ENCODE measurements at places on chromosomes 5 and 9.

DNA sequence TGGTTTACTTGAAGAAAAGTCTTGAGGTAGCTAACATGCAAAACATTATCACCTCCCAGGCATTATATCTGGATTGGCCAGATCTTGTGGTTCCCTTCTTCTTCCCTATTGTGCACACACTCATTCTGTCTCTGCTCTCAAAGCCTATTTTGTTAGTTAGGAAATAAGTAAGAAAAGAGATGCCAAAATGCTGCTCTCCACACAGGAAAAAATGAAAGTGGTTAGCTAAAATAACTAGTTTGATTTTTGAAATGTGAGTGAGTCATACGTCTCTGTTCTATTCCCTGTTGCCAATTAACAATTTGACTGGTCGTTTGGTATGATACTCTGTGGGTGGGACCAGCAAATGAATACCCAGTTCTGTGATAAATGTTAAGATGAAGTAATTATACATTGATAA lies 28.1 kb downstream of the LMNB1 start:
- no peak for DNase-seq

DNA sequence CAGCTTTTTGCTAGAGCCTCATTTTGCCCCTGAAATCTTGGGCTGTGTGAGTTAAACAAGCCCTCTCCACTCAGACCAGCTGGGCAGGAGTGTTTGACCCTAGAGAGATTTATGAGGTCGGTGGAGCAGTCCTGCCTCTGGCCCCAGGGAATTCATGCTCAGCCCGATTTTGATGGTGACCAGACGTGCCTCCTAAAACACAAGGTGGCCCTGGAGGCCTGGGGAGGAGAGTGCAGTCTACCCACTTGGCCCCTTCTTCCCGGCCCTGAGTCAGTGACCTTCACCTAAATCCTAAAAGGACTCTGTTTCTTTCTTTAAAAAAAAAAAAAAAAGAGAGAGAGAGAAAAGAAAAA lies 86.6 kb upstream of the SAP30L start:
- no peak for DNase-seq

DNA sequence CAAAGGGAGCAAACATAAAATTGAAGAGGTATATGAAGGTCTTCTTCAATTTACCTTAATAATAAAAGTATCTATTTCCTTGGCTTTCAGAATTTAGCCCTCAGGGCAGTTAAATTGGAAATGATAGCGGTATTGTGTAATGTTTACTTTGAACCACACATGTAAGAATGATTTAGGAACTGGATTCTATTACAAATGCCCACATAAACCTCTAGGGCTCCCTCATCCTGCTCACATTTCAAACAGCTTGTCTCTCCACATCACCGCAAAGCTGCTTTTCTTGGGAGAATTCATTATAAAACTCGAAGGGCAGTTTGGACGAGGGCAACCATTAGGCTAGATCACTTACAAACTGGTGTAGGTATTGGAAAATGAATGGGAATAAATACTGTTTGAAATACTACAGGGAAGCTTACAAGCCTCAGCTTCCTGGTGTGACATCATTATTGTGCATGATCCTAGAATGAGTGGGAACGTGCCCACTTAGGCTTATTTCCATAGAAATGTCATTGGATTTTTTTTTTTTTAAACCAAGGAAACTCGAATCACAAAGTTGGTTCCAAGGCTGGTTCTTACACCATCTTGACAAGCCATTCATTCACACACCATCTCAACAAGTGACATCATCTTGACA lies 47.3 kb downstream of the MTRR start:
- no peak for DNase-seq

DNA sequence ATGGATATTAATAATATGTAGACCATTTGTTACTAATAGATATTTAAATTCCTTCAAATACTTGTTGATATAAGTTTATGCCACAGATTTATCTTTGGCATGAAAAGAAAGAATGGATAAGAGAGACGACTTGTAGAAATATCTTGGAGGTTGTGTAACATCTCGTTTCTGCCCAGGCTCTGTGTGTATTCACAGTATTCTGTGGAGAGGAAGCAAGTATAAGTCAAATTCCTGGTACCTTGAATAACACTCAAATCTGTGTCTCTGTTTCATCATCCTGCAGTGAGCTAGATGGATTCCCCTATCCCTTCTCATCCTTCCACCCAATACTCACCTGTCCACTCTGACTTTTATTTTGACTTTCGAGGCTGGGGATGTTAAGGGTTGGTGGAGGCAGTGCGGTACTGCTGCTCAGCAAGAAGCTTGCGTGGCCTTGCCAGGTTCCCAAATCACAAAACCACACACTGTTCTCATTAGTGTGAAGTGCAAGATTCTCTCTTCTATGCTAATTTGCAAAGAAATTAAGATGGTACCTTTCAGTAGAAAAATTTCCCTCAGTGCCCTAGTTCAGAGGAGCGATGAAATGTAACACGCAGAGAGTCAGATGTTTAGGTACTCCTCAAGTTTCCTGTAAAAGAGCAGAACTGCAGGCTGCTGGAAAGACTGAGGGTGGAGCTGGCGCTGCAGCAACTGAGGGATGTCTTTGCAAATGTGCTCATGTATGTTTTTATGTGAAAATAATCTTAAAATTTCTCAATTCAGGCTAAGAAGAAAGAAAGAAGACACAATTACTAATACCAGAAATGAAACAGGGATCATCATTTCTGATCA lies 42.6 kb upstream of the ANKRD18A start:
- DNase-seq = no peak

DNA sequence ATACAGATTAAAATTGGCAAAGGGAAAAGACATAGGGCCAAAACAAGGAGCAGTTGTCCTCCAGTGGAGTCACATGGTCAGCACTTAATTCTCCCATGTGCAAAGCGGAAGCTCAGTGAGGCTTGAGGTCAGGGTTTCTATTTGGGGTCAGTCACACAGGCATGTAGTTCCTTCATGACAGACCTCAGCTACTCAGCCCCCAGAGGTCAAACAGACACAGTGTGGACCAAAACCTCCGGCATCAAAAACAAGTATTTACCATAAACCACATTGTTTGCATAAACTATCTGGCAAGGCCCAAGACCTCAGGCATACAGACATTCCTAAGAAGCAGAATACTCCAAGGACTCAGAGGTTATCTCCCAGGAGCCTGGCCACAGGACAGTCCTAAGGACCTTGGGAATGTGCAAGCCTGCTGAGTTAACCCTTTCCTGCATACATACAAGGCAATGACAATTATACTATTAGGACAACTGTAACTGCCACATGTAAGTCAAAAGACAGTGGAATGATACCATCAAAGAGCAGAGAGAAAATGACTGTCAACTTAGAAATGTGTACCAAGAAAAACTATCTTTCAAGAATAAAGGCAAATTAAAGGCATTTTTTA lies 28.7 kb upstream of the FNIP1 start:
- no peak for DNase-seq

Measured in MM.1S (cell line).